Natural killer cell (primary cell): ENCODE measurements at places on chromosomes 2 and 18. TPM values are rescaled to one million over a fixed set of nuclear protein-coding genes. Genes with fewer than 3 reads are reported as not detected.
A peak's percentile ranks its signal among the peaks of the same experiment; 100 is the strongest.

DNA sequence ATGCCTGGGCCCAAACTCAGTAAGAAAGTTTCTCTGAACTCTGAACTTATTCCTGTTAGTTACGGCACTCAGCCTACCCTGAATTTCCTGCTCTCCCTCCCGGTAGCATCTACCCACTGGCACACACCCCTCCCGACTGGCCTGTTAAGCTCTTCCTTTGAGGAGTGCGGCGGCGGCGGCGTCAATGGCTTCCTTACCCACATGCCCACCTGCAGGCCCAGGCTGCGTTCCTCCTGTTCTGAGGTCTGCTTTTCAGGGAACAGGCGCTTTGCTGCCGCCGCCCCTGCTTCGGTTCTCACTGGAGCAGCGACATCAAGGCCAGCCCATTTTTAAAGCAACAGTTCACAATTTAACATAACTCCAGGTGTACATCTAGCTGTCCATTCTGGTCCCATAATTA lies 432.4 kb downstream of the DCDC2C start:
- H3K4me3 ChIP-seq, result no peak overlapping the region
- no peak for DNase-seq
- H3K27ac ChIP-seq, result no peak overlapping the region
- no peaks in the 10 kb centered on the region for H3K36me3 ChIP-seq
- H3K4me1 ChIP-seq, result no peaks in the 10 kb centered on the region

GRCh38 chr2:161354106-161354505 lies 45.9 kb downstream of the PSMD14 start:
- H3K36me3 ChIP-seq, result no peaks in the 10 kb centered on the region
- DNase-seq, result no peak
- H3K4me1 ChIP-seq, result no peaks in the 10 kb centered on the region
- H3K27ac ChIP-seq, result no peak overlapping the region

GRCh38 chr18:58057291-58057965 lies 13.4 kb downstream of the NEDD4L start:
- H3K36me3 ChIP-seq, result no peaks in the 10 kb centered on the region
- no peak overlapping the region for H3K4me3 ChIP-seq
- no peak for DNase-seq
- no peaks in the 10 kb centered on the region for H3K4me1 ChIP-seq

GRCh38 chr18:13587001-13587400 lies 139.4 kb downstream of the FAM210A start:
- H3K4me1 ChIP-seq, result peaks cover 17% of the 10 kb centered on the region
- no peaks in the 10 kb centered on the region for H3K36me3 ChIP-seq
- H3K27ac ChIP-seq, result no peak overlapping the region
- H3K4me3 ChIP-seq, result no peak overlapping the region
- no peaks in the 10 kb centered on the region for H3K27me3 ChIP-seq

DNA sequence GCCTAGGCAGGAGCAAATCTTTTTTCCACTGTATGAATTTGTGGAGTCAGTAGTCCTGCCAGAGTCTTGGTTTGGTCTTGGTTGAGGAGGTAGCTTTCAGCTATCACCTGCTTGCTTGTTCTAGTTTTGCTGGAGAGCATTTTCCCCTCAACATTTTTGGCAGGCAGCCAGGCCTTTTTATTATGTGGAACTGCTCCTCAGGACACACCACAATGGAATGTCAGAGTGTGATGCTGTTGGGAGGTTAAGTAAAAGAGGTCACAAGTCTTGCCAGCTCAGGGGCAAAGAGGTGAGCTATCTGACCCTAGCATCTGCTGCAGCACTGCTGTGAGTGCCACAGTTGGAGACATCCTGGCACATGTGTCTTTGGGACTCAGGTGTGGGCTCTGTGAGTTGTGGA lies 258.0 kb downstream of the CNTNAP5 start:
- H3K36me3 ChIP-seq, result no peaks in the 10 kb centered on the region
- no peak overlapping the region for H3K27ac ChIP-seq
- no peaks in the 10 kb centered on the region for H3K27me3 ChIP-seq
- H3K4me3 ChIP-seq, result no peak overlapping the region

DNA sequence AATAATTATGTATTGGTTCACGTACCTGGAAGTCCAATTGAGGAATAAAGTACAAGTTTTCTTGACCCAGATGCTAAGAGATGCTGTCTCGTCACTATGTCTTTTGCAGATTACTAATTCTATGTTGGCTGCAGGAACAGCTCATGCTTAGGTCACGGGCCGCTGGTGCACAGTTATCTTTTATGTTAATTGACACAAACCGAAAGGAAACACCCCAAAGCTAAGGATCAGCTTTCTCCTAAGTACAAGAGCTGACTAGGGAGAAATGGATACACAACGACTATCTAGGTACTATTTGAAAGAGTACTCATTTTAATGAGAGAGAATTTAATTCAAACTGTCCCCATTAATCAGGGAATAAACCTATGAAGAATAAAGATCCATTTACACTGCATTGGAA lies 217.7 kb upstream of the SLC35G4 start:
- H3K4me1 ChIP-seq, result no peaks in the 10 kb centered on the region
- H3K27me3 ChIP-seq, result no peaks in the 10 kb centered on the region
- H3K27ac ChIP-seq, result no peak overlapping the region
- no peak overlapping the region for H3K4me3 ChIP-seq

GRCh38 chr2:160019374-160020090 lies 42.9 kb downstream of the PLA2R1 start:
- no peak overlapping the region for H3K27ac ChIP-seq
- no peak for DNase-seq

Gene SERPINB10
- 0.43 TPM for total RNA-seq

GRCh38 chr2:13545320-13545719 lies 828.6 kb downstream of the TRIB2 start:
- no peak overlapping the region for H3K4me3 ChIP-seq
- DNase-seq, result no peak
- H3K27me3 ChIP-seq, result no peaks in the 10 kb centered on the region
- no peaks in the 10 kb centered on the region for H3K4me1 ChIP-seq
- H3K27ac ChIP-seq, result no peak overlapping the region
- H3K36me3 ChIP-seq, result no peaks in the 10 kb centered on the region

GRCh38 chr2:226665306-226665831 lies 134.3 kb downstream of the IRS1 start:
- no peak overlapping the region for H3K27ac ChIP-seq
- no peak for DNase-seq
- no peak overlapping the region for H3K4me3 ChIP-seq
- no peaks in the 10 kb centered on the region for H3K36me3 ChIP-seq
- H3K4me1 ChIP-seq, result no peaks in the 10 kb centered on the region

DNA sequence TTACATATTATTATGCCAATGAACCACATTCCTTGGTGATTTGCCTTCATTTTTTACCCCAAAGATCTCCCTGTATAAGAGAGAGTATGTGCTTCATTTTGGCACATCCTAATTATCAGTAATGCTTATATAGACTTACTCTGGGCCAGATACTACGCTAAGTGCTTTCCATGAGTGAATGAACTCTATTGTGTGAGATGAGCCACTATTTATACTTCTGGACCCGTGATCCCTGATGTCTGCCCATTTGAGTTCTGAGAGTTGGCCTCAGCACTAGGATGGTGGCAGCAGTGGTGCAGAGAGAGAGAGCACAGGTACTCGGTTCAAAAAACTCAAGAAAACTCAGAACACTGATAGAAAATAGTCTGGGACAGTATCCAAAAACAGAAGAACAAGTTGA lies 17.4 kb upstream of the KCMF1 start:
- DNase-seq, result no peak
- no peaks in the 10 kb centered on the region for H3K36me3 ChIP-seq
- no peak overlapping the region for H3K27ac ChIP-seq
- H3K27me3 ChIP-seq, result no peaks in the 10 kb centered on the region

GRCh38 chr18:49976795-49977560 lies 163.6 kb upstream of the ACAA2 start:
- no peak for DNase-seq
- H3K4me3 ChIP-seq, result no peak overlapping the region
- H3K27me3 ChIP-seq, result no peaks in the 10 kb centered on the region
- H3K4me1 ChIP-seq, result no peaks in the 10 kb centered on the region

Gene SCN9A
- total RNA-seq, result 1.4 TPM

GRCh38 chr2:33219850-33220275 lies 256.6 kb upstream of the RASGRP3 start:
- no peak overlapping the region for H3K27ac ChIP-seq
- H3K27me3 ChIP-seq, result no peaks in the 10 kb centered on the region
- no peaks in the 10 kb centered on the region for H3K36me3 ChIP-seq
- no peak for DNase-seq
- no peak overlapping the region for H3K4me3 ChIP-seq

Gene SPC25
- not detected for total RNA-seq

Gene EVA1A
- total RNA-seq, result not detected

Gene DNAH7
- total RNA-seq, result not detected

DNA sequence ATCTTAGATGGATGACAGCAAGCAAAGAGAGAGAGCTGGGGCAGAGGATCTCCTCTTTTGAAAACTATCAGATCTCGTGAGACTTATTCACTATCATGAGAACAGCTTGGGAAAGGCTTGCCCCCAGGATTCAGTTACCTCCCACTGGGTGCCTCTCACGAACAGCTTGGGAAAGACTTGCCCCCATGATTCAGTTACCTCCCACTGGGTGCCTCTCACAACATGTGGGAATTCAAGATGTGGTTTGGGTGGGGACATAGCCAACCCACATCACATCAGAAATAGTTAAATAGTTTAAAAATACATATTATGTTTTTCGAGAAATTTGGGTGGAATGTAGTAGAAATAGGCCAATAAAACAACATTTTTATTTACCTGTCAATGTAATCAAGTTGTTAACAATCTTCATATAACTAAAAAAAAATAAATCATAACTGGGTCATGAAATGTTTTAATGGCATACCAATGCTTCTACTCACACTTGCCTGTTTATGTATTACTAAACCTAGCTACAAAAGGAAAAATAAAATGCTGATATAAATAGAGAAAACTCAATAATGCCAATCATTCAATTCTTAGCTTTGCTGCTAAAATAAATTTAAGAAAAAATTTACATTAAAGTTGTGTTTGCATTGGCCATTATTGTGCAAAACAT lies 608.9 kb downstream of the SUCLG1 start:
- no peak overlapping the region for H3K27ac ChIP-seq
- H3K4me3 ChIP-seq, result no peak overlapping the region
- H3K27me3 ChIP-seq, result no peaks in the 10 kb centered on the region
- DNase-seq, result no peak

DNA sequence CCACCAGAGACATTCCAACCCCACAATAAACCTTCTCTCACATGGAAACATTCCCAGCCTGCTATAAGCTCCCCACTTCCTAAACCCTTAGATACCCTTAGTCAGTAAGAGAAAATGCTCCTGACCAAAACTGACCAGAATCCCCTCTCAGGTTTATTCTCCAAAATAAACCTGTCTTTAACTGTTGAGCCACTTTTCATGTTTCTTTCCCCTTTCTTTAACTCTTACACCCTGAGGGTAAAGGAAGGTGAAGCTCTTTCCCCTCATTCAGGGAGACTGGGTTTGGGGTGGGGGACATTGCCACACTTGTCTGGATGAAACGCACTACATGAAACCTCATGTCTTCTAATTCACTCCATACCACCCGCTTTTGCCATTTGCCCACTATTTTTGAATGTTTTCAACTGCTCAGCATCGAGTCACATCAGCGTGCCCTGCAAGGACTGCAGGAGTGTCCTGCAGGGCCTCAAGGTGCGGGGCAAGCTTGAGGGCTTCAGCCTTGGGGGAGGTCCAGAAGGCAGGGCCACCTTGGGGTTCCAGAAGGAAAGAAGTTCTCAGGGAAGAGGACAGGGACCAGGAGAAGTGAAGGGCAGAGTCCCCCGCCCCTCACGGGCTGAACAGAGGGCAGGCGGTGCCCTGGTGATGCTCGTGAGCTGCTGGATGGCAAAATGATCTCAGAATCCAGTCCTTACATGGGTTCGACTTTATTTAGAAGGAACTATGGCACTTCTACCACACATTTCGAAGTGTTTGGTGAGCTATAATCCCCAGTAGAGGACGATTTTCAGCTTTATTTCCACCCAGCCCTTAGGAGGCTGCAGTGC lies 4.2 kb upstream of the SP140L start:
- DNase-seq, result no peak
- no peak overlapping the region for H3K27ac ChIP-seq
- peaks cover 55% of the 10 kb centered on the region for H3K4me1 ChIP-seq
- no peaks in the 10 kb centered on the region for H3K27me3 ChIP-seq
- H3K36me3 ChIP-seq, result no peaks in the 10 kb centered on the region

Gene MBP
- total RNA-seq, result 325 TPM

DNA sequence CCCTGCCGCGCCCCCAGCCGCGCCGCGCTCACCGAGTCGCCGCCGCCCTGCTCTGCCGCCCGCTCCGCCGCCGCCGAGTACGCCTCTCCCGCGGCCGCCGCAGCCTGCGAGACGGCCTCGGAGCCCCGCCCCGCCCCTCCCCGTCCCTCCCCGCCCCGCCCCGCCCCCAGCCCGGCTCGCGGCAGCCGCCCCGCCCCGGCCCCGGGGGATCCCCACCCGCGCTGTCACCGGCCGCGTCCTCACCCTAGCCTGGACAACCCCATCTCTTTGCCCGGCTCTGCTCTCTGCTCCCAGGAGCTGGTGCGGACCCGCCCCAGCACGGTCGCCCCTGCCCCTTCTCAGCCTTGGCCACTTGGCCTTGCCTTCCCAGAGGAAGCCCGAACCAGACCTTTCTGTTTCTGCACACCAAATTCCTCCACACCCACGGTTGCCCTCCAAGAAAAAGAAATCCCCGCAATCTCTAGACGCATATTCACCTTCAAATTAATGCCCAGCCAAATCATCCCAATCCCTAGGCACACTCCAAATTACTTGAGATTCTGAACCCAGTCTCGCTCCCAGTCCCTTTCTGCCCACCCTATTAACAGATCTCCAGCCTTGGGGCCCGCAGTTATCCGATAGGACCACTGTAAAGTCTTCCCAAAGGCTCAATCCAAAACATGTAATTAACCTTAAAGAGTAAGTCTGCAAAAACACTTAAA lies at the start of gene CYRIA:
Gene CYRIA (minus strand): TSS at position 87 of the 701 bp plus-strand sequence. CDS start 77,715 bp downstream, outside the sequence.
- H3K4me1 ChIP-seq, result peaks cover 48% of the 10 kb centered on the region
- H3K27ac ChIP-seq, result peak within 1 kb of the TSS; percentile 87
- H3K27me3 ChIP-seq, result no peaks in the 10 kb centered on the region
- DNase-seq, result peak; percentile 74
- peak within 1 kb of the TSS; percentile 88 for H3K4me3 ChIP-seq

Gene ARHGEF4
- total RNA-seq, result 0.11 TPM

DNA sequence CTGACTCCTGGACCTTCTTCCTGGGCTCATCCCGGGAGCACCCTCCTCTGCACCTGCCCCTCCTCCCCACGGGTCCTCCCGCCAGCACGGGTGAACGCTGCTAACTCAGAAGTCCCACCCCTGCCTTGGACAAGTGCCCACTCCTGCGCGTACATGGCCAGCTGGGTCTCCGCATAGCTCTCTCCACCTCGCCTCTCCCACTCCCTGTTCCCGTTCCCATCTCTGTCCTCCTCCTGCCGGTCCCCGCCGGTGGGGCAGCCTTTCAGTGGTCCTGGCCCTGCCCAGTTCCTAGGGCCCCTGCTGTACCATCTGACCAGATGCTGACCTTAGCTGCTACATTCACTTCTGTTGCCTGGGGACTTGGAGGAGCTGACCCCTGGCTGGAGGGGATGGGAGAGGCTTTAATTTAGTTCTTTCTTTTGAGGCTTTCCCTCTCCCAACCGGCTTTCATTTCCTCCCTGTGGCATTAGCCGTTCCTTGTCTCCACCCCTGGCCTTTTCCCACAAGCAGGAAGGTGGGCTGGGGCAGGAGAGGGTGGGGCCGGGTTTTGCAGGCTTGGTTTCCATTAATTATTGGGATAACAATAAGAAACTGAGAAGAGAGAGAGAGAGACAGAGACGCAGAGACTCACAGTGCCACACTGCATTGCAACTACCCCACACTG lies 136.1 kb downstream of the SH3BP4 start:
- H3K4me3 ChIP-seq, result no peak overlapping the region
- H3K36me3 ChIP-seq, result no peaks in the 10 kb centered on the region
- H3K27ac ChIP-seq, result no peak overlapping the region
- no peaks in the 10 kb centered on the region for H3K27me3 ChIP-seq
